ENCODE measurements at places on chromosomes 5 and 9. TPM values are rescaled to one million over a fixed set of nuclear protein-coding genes. Genes with fewer than 3 reads are reported as not detected.
A peak's percentile ranks its signal among the peaks of the same experiment; 100 is the strongest.

The SH3PXD2B gene
- 26.1 TPM for total RNA-seq

The SLC6A3 gene
- total RNA-seq = not detected

The FAM221B gene
- not detected for total RNA-seq

The FAM78A gene
- total RNA-seq = 1.3 TPM

The NR4A3 gene
- not detected for total RNA-seq

The JAKMIP2 gene
- total RNA-seq = not detected

The ADCY2 gene
- not detected for total RNA-seq

The MLANA gene
- not detected for total RNA-seq

The RFX3 gene
- 8.4 TPM for total RNA-seq

The AK8 gene
- 7.2 TPM for total RNA-seq

The NTNG2 gene
- not detected for total RNA-seq

The PCDHA7 gene
- not detected for total RNA-seq

The GARNL3 gene
- total RNA-seq = 18.1 TPM

The UGT3A1 gene
- total RNA-seq = not detected

- peak overlapping the region; percentile 96 for H3K27ac ChIP-seq
- no peaks in the 10 kb centered on the region for H3K27me3 ChIP-seq
- H3K36me3 ChIP-seq = no peaks in the 10 kb centered on the region
- H3K4me1 ChIP-seq = peaks cover 28% of the 10 kb centered on the region
These were observed 1.0 kb upstream of the TSC1 start for GRCh38 chr9:132945186-132946130.

GRCh38 chr9:125986966-125987365, 239.8 kb downstream of the PBX3 start:
- peaks cover 23% of the 10 kb centered on the region for H3K27me3 ChIP-seq
- H3K4me3 ChIP-seq = no peak overlapping the region
- H3K36me3 ChIP-seq = no peaks in the 10 kb centered on the region
- H3K4me1 ChIP-seq = no peaks in the 10 kb centered on the region
- no peak overlapping the region for H3K27ac ChIP-seq

- H3K36me3 ChIP-seq = no peaks in the 10 kb centered on the region
- no peaks in the 10 kb centered on the region for H3K27me3 ChIP-seq
- no peak overlapping the region for H3K4me3 ChIP-seq
- no peak overlapping the region for H3K27ac ChIP-seq
- H3K4me1 ChIP-seq = no peaks in the 10 kb centered on the region
These were observed 72.3 kb upstream of the PRLR start for GRCh38 chr5:35302544-35302943.

DNA sequence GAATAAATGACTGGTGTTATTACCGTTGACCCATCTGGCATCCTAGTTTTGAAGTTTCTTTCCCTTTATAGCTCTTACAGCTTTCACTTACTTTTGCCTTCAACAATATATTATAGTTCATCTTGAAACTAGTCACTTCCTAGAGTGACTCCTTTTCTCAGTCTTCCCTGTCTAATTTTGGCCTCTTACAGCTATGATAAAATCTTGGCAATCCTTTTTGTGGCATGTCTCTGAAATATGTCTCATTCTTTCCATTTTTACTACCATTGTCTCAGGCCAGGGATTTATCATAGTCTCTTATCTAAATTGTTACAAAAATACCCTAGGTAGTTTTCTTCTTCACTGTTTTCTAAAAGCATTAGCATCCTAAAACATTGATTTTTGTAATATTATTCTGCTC, 621.3 kb upstream of the ZNF608 start:
- H3K27me3 ChIP-seq = no peaks in the 10 kb centered on the region
- no peak overlapping the region for H3K27ac ChIP-seq
- DNase-seq = no peak

GRCh38 chr9:20437476-20437875, 184.8 kb downstream of the MLLT3 start:
- H3K27ac ChIP-seq = no peak overlapping the region
- H3K36me3 ChIP-seq = no peaks in the 10 kb centered on the region
- H3K4me1 ChIP-seq = no peaks in the 10 kb centered on the region

DNA sequence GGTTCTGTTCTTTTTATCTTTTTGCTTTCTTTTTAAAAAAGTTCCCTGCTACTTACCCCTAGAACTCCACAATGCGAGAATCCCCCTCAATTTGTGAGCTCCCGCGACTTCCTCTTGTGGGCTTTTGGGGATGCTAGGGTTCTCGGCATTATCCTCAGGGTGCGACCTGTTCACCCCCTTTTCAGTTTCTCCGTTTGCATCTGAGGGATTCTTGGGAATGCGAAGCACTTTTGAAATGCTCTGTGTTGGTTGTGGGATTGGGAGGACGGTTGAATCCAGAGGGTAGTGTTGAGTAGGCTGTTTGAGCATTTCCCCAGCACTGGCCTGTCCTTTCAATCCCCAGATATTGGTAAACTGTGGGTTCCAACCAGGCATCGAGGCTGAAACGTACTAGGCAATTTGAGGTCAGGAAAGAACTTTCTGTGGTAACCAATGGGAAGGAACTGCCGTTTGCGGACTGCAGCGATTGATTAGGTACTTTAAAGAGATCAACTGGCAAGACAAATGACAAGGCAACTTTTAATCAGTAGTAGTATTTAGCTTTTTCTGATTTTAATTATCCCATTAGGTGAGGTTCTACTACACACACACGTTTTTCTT, 415 bp downstream of the XRCC4 start:
- H3K4me3 ChIP-seq = peak overlapping the region; percentile 70
- peak; percentile 44 for DNase-seq
- H3K27ac ChIP-seq = peak overlapping the region; percentile 69
- peaks cover 17% of the 10 kb centered on the region for H3K4me1 ChIP-seq
- no peaks in the 10 kb centered on the region for H3K27me3 ChIP-seq

DNA sequence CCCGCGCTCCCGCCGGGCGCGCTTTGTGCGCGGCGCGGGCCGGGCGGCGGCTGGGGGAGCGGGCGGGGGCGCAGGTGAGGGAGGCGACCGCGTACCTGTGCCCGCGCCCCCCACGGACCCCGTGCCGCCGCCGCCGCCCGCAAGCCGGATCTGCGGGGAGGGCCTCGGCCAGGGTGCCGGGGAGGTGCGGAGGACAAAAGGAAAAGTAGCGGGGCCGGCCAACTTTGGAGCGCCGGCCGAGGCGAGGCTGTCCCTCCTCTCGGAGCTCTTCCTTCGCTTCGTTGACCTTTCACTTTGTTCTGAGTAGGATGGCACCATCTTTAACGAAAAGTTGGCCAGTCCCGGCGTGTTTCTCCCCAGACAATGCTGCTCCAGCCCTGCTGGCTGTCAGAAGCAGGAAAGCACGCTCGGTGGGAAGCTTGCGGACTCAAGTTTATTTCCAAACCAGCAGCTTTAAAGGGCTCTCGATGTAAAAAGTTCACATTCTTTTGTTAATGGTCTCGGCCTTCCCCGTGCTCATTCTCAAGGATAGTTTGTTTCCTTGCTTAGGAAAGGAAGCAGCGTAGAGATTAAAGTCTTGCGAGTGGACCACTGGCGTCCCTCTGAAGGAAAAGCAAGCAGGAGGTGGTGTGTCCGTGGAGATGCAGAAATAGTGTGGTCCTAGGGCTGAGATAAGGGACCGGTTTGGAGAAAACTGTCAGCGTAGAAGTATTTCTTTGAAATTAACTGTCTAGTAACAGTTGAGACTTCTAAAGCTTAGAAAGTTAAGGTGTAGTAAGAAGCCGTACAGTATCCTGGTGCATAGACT, 639 bp downstream of the EHMT1 start:
- H3K4me1 ChIP-seq = peaks cover 33% of the 10 kb centered on the region
- DNase-seq = peak; percentile 40
- H3K4me3 ChIP-seq = peak overlapping the region; percentile 65
- peaks cover 5% of the 10 kb centered on the region for H3K36me3 ChIP-seq
- H3K27ac ChIP-seq = peak overlapping the region; percentile 64
- no peaks in the 10 kb centered on the region for H3K27me3 ChIP-seq

DNA sequence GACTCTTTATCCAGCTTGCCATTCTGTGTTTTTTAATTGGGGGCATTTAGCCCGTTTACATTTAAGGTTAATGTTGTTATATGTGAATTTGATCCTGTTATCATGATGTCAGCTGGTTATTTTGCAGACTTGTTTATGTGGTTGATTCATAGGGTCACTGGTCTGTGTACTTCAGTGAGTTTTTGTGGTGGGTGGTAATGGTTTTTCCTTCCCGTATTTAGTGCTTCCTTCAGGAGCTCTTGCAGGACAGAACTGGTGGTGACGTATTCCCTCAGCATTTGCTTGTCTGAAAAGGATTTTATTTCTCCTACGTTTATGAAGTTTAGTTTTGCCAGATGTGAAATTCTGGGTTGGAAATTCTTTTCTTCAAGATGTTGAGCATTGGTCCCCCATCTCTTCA, 381.1 kb downstream of the MAN2A1 start:
- H3K27me3 ChIP-seq = no peaks in the 10 kb centered on the region
- DNase-seq = no peak
- no peaks in the 10 kb centered on the region for H3K4me1 ChIP-seq
- H3K4me3 ChIP-seq = no peak overlapping the region
- H3K27ac ChIP-seq = no peak overlapping the region

- H3K4me1 ChIP-seq = peaks cover 37% of the 10 kb centered on the region
- no peak for DNase-seq
- peaks cover 45% of the 10 kb centered on the region for H3K36me3 ChIP-seq
- peak overlapping the region; percentile 46 for H3K27ac ChIP-seq
These were observed 84.0 kb downstream of the ADAMTS12 start for GRCh38 chr5:33807771-33808170.

- H3K4me3 ChIP-seq = no peak overlapping the region
- no peaks in the 10 kb centered on the region for H3K36me3 ChIP-seq
- H3K4me1 ChIP-seq = peaks cover 33% of the 10 kb centered on the region
These were observed 51.3 kb upstream of the GOLPH3 start for GRCh38 chr5:32225445-32225844.

- H3K27me3 ChIP-seq = no peaks in the 10 kb centered on the region
- no peak overlapping the region for H3K27ac ChIP-seq
- no peak for DNase-seq
- H3K4me1 ChIP-seq = no peaks in the 10 kb centered on the region
- peaks cover 11% of the 10 kb centered on the region for H3K36me3 ChIP-seq
These were observed 10.3 kb upstream of the GLE1 start for GRCh38 chr9:128494108-128494745.

DNA sequence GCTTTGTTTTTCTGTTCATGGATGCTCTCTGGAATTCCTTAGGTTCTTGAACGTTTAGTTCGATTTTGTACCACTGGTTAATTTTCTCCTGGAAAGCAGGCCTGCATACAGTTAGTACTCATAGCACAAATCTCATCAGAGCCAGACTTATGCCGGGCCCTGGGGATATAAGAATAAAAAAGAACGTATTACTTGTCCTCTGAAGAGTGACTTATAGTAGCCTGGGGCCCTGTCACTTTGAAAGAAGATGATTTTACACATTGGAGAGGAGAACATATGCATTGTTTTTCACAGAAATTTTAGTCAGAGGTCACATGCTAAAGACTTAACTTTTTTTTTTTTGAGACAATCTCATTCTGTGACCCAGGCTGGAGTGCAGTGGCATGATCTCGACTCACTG, 50.3 kb downstream of the ZNF462 start:
- no peaks in the 10 kb centered on the region for H3K27me3 ChIP-seq
- H3K4me1 ChIP-seq = peaks cover 17% of the 10 kb centered on the region

DNA sequence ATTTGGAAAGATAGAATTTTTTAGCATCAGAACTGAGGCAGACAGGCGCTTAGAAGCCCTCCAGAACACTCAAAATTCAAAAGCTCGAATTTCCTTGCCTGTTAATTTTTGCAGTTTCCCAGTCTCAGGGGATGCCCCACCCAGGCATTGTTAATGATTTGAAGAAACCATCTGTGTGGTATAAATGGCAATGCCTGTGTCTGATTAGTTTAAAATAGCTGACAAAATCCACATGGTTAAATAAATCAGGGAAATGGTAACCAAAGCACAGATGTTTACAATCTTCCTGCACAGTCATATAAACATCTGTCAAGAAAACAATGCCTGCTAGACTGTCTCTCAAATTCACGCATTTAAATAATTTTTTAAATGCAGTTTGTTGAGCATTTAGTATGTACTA, 185.2 kb upstream of the RGMB start:
- no peaks in the 10 kb centered on the region for H3K4me1 ChIP-seq
- H3K27me3 ChIP-seq = no peaks in the 10 kb centered on the region
- H3K36me3 ChIP-seq = no peaks in the 10 kb centered on the region
- DNase-seq = no peak
- H3K27ac ChIP-seq = no peak overlapping the region

DNA sequence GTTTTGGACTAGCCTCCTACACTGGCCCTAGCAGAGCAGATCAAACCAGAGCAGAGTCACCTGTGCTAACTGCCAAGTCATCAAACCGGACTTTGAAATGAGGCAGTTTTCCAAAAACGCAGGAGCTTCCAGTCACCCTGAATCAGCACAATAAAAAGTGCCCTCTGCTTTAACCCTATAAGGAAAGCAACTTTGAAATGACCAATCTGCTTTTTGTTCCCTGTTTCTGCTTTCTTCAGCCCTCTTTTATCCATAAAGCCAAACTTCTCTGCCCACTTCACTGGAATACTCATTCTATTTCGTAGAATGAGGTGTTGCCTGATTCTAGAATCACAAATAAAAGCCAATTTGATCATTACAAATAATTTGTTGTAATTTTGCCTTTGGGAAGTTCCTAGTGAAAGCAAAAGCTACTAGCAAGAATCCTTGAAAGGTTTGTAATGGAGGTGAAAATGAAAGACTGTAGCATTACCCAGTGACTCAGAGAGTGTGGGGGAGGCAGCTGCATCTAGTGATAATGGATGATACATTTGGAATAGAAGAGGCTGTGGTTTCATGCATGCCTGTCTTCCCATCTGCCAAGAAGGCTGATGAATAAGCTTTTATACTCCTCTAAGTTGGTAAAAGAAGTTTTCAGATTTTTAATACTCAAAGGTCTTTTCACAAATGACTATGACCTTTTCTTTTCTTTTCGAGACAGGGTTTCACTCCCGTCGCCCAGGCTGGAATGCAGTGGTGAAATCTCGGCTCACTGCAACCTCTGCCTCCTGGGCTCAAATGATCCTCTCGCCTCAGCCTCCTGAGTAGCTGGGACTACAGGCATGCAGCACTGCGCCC, 14.9 kb downstream of the SPAAR start:
- DNase-seq = peak; percentile 49
- H3K27me3 ChIP-seq = no peaks in the 10 kb centered on the region
- H3K4me1 ChIP-seq = peaks cover 43% of the 10 kb centered on the region
- H3K27ac ChIP-seq = peak overlapping the region; percentile 98
- no peak overlapping the region for H3K4me3 ChIP-seq

DNA sequence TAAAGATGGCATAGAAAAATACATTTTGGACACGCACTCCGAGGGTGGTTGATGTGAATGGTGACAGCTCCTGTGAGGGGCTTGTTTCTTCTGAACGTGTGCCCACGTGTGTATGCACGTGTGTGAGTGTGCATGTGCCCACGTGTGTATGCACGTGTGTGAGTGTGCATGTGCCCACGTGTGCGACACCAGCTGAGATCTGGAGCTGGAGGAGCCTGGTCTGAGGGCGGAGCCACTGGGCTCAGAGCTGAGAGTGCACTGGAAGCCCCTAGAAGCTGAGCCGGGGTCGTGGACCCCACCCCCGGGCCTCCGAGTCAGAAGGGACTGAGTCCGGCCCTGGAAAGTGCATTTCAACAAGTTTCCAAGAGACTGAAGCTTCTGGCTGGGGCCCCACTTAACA, 282.5 kb upstream of the IRX4 start:
- no peaks in the 10 kb centered on the region for H3K4me1 ChIP-seq
- H3K27ac ChIP-seq = no peak overlapping the region
- DNase-seq = no peak
- H3K4me3 ChIP-seq = no peak overlapping the region

- no peaks in the 10 kb centered on the region for H3K27me3 ChIP-seq
- peaks cover 16% of the 10 kb centered on the region for H3K4me1 ChIP-seq
- H3K36me3 ChIP-seq = no peaks in the 10 kb centered on the region
These were observed 17.8 kb upstream of the TRAF1 start for GRCh38 chr9:120944434-120944843.
